Neural crest cell (in vitro differentiated cells): ENCODE measurements at places on chromosomes 13 and 19. TPM values are rescaled to one million over a fixed set of nuclear protein-coding genes. Genes with fewer than 3 reads are reported as not detected.

The ZNF442 gene
- 5.6 and 6.8 TPM in 2 replicates for total RNA-seq

The BCAM gene
- 5.3 and 5.5 TPM in 2 replicates for total RNA-seq

The PRR20C gene
- total RNA-seq = not detected in 2 replicates

The KIR2DL1 gene
- total RNA-seq = not detected in 2 replicates

The MIR17HG gene
- 40.6 and 40.9 TPM in 2 replicates for total RNA-seq

The POSTN gene
- total RNA-seq = 93.0 and 97.0 TPM in 2 replicates

The NLRP9 gene
- total RNA-seq = not detected in 2 replicates

The EDNRB gene
- 26.8 and 27.9 TPM in 2 replicates for total RNA-seq

The CYP4F2 gene
- not detected in 2 replicates for total RNA-seq

The CGB2 gene
- total RNA-seq = not detected in 2 replicates

The C1QTNF9B gene
- not detected in 2 replicates for total RNA-seq

The TTYH1 gene
- 180 and 207 TPM in 2 replicates for total RNA-seq

The CCDC169 gene
- 1.7 and 3.5 TPM in 2 replicates for total RNA-seq

The MYBPC2 gene
- total RNA-seq = not detected in 2 replicates

The FBXW9 gene
- total RNA-seq = 15.9 and 16.0 TPM in 2 replicates

The EXOC3L2 gene
- 0.91 and 1.1 TPM in 2 replicates for total RNA-seq

The CKM gene
- total RNA-seq = not detected in 2 replicates

The ZNF556 gene
- 0.05 TPM in 2 replicates for total RNA-seq

The NALCN gene
- total RNA-seq = 0.35 and 0.36 TPM in 2 replicates

The RFPL4AL1 gene
- not detected in 2 replicates for total RNA-seq

The CCL25 gene
- total RNA-seq = not detected in 2 replicates

The CGB8 gene
- not detected in 2 replicates for total RNA-seq

The CACNG7 gene
- total RNA-seq = 25.3 and 26.4 TPM in 2 replicates

The LRRC63 gene
- total RNA-seq = 0.37 and 0.52 TPM in 2 replicates

The NCAN gene
- 12.3 and 13.8 TPM in 2 replicates for total RNA-seq

The TPTE2 gene
- 0.14 and 0.18 TPM in 2 replicates for total RNA-seq

The AMER2 gene
- 3.9 and 4.1 TPM in 2 replicates for total RNA-seq

The C19orf73 gene
- total RNA-seq = 1.0 and 1.3 TPM in 2 replicates
